ENCODE measurements at places on chromosomes 12 and 14.

- no peak for DNase-seq
Observed at GRCh38 chr14:79056879-79057278, 886.7 kb downstream of the NRXN3 start.

DNA sequence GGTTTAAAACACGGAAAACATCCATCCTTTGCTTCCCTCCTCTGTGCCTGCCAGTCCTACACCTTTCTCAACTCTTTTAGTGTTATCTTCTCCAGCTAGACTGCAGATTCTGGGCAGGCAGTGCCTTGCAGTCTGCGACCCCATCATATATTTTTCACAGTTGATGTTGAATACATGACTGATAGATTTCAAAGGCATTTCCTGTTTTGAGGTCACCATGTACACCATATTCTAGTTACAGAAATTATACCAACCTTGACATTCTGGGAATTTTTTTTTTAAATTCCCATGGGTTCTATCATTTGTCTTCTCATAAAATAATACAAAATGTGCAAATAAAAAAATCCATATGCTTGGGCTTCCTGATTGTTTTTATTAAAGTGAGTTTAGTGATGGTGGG lies 16.6 kb downstream of the SOCS2 start:
- no peak for DNase-seq

GRCh38 chr12:77746096-77746495 lies 84.6 kb upstream of the NAV3 start:
- no peak for DNase-seq

- DNase-seq, result peak; percentile 6
Observed at GRCh38 chr14:26286081-26286912, 311.5 kb downstream of the NOVA1 start.

GRCh38 chr12:7591531-7591930 lies 74.2 kb downstream of the APOBEC1 start:
- no peak for DNase-seq

DNA sequence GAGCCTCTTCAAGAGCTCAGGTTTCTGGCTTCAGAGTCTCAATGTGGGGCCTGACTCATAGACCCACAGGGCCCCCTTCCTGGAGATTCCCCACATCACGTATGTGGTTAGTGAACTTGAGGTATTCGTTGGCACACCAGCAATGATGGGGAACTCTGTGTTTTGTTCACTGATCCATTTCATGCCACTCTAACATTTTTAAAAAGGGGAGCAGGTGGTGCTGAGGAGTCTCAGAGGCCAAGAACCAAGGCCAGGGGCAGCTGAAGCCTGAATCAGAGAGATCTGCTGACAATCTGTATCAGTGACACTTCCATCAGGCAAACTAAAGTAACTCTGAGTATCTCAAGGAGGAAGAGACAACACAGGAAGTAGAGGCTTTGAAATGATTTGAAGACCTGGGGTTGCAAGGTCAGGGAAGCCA lies 323.4 kb downstream of the VRK1 start:
- peak; percentile 13 for DNase-seq
